ENCODE measurements at places on chromosomes 6 and 20. TPM values are rescaled to one million over a fixed set of nuclear protein-coding genes. Genes with fewer than 3 reads are reported as not detected.

- no peak for DNase-seq
Measured at GRCh38 chr6:44072452-44072958, 54.7 kb downstream of the MRPL14 start.

DNA sequence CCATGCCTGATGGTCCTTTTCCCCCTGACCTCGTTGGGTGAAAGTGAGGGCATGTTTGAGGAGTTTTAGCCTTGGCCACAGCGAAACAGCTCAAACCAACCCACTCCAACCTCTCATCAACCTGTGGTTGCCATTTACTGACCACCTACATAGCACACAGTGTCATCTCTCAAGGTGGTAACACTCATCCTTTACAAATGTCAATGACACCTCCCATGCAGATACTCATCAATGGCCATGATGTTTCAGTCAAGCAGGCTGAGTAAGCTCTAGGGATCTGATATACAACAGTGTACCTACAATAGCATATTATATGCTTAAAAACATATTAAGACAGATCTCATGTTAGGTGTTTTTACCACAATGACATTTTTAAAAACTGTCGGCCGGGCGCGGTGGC lies 9.3 kb downstream of the RRAGD start:
- DNase-seq: no peak

- DNase-seq: no peak
Measured at GRCh38 chr6:33841070-33841469, 37.3 kb upstream of the MLN start.

GRCh38 chr20:278607-279571 lies 11.7 kb downstream of the C20orf96 start:
- DNase-seq: no peak

PROCR gene
- 1.5 TPM for total RNA-seq

DSP gene
- total RNA-seq: 0.05 TPM

EPB41L2 gene
- 20.5 TPM for total RNA-seq

AK9 gene
- total RNA-seq: 5.3 TPM

Data from T-helper 17 cell (primary cell).